Breast epithelium (tissue), 4 donors: ENCODE measurements at places on chromosomes 3 and 15.
A peak's percentile ranks its signal among the peaks of the same experiment; 100 is the strongest.

GRCh38 chr3:108209579-108209978 is 12.6 kb downstream of the IFT57 start:
- DNase-seq, result no peak

DNA sequence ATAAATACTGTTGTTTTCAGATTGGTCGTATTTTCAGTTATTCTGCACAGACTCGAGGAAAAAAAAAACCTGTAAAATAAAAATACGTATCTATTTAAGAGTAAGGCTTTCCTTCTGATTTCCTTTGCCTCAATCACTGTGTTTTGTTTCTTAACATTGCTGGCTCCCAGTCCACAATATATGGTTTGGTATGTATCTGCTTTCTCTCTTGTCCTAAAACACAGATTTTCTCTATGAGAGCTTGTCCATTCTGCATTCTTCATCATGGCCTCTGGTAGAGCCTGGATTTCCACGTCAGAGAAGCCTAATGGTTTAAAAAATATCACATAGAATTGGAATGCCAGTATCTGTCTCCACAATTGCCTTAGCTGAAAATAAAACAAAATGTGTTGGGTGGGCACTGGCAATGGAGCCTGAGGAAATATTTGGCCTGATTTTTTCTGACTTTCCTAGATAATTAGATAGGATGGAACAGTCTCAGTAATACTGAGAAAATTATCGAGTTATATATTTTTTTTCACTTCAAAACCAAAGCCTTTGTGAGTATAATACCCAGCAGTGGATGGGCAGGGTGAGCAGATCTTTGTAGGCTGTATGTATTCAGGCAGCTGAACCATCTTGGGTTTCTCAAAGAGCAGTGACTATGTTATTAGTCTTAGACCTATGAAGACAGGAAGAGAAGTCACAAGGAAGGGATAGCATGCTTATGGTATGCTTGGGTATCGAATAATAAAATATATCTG is 1.9 kb downstream of the CD200 start:
- no peak for DNase-seq

DNA sequence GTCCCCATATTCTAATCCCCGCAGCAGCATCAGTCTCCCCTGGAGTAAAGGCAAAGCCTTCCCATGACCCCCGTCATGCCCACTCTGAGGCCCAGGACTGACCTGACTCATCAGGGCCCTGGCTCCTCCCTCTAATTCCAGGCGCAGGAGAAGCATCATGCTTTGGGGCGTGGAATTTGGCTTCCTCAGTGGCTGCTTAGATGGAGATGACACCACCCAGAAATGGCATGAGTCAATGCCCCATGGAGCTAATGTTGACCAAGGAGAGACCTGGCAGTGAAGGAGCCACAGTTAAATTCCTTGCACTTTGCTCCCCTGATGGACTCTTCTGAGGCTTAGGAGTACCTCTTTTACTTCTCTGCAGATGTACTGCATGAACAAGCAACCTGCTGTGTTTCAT is 204.2 kb upstream of the PROK2 start:
- DNase-seq, result no peak

DNA sequence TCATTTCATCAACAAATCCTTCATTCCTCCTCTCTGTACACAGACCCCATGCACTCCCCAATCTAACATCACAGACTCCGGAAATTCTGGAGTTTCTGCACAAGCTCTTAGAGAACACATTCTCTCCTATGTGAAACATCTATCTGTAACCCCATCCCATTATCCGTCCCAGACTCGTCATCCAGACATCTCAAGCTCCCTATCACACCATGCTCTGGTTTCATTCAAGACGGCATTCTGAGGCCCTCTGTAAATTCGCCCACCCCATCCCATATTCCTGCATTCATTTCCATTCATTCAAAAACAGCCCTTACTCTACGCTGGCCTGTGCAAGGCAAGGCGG is 575 bp downstream of the LEO1 start:
- DNase-seq, result no peak

GRCh38 chr3:116188231-116188785 is 257.0 kb downstream of the LSAMP start:
- no peak for DNase-seq

DNA sequence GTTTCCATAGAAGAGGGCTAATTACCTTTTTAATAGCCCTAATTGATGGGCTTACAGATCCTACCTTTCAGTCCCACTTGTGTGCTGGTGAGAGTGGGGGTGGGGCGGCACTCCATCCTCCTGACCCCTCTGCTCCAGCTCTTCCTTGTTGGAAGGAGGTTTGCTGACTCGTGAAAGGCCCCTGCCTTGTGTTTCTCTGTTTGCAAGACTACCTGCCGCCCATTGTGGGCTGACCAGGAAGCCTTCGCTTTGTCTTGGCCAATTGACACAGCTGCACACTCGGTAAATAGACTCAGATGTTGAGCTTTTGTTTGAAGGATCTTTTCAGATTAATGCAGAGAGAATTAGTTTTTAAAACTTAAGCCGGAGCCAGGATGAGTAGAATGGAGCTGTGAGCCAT is 197.3 kb upstream of the HES1 start:
- no peak for DNase-seq

DNA sequence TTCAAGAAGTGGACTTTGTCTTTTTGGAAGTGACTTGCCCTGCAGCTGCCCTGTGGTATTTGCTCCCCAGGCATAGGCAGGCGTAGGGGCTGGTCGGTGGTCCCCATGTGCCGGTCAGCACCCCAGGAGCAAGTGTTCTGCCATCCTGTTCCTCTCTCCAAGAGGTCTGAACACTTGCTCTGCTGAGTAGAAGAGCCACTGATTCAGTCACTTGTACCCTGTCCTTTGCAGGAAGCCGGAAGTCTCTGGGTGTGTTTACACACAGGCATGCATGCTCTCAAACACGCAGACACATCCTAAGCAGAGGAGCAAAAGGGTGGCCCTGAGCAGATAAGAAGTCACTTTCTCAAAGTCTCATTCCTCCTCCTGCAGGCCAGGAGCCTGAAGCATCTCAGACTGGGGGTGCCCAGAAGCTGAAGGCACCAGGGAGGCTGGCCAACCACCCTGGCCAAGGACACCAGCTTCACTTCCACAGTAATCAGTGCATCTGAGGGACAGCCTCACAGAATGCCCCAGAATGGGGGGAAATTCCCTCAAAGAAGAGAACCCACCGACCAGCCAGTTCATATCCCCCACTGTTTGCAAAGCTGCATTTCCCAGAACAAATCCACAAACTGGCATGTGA is 88.7 kb upstream of the POMGNT2 start:
- no peak for DNase-seq

GRCh38 chr15:85543741-85544155 is 163.3 kb downstream of the AKAP13 start:
- peak; percentile 71 for DNase-seq

DNA sequence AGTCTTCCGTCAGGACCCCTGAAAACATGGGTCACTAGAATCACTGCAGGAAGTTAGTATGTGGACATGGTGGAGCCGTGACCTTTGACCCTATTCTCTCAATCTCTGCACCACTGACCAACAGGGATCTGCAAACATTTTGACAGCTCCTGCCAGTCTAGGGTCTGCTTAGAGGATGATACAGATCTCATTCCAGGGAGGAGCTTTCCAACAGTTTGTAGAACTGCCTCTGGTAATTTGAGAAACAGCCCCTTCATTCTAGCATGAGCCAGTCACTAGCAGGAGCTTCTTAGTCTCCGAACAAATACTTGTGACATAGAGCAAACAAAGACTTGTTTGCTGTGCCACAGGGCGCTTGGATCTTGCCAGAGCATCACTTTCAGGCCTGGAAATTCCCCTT is 270.3 kb upstream of the CFAP20DC start:
- DNase-seq, result no peak

GRCh38 chr3:3089017-3089416 is 21.2 kb downstream of the IL5RA start:
- no peak for DNase-seq

DNA sequence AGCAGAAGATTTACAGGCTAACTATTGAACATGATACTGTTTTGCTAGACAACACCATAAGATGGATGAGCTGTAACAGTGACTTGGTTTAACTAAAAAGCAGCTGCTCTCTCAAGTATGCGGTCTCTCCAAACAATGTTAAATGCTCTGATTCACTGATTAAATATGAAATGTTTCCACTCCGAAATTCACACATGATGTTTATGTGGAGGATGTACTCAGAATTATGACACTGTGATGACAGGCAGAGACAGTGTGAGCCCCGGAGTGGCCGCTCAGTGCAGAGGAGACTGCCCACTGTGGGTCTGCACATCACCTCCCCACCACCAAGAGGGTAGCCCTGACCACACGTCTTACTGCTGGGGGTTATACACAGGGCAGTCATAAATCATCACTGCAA is 83.9 kb upstream of the MEX3B start:
- no peak for DNase-seq

GRCh38 chr15:77720655-77721054 is 87.9 kb upstream of the LINGO1 start:
- DNase-seq, result no peak

DNA sequence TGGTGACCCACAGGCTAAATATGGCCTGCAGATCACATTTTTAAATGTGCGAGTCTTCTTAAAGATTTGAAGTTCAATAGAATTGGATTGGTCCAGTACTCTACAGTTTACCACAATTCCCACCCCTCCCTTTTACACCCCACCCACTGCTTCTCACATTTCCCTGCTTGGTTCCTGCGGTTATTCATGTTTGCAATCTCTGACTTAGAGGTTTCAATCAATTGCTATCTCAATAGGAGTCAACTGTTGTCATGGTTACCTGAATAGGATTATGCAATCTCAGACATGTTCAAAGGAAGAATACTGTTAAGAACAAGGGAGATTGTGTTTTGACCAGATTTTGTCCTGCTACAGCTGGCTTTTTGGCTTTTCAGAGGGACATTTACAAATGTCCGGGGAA is 4.9 kb upstream of the C3orf49 start:
- no peak for DNase-seq

DNA sequence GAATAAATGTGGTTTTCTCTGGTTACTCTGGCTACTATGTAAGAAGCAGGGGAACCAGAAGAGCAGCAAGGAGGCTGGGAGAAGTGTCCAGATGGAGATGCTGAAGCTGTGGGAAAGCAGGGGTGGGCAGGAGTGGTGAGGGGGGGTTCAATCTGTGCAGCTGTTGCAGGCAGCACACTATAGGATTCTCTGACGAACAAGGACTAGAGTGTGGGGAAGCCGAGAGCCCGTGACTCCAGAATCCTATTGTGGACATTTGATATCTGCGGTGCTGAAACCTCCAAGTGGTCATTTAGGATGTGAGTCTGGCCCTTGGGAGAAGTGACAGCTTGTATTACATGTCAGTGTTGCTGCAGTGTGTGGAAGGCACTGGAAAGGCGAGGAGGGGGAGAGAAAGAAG is 60.5 kb downstream of the GABRB3 start:
- DNase-seq, result no peak

DNA sequence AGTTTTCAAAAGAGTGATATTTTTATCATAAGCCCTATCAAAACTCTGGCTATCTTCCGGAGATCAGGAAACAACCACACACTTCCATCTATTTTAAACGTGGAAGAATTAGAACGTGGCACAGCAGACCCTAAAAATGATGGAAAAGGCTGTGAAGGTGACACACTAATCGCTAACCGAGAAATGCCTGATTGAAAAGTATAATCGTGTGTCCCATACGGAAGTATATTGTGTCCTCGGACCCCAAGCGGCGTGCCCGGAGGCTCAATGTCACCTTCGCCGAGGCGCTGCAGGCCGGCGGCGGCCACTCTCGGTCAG is 642 bp downstream of the COX5A start:
- DNase-seq, result no peak

- DNase-seq, result no peak
Measured at GRCh38 chr15:44729408-44730127, 6.8 kb upstream of the TRIM69 start.

DNA sequence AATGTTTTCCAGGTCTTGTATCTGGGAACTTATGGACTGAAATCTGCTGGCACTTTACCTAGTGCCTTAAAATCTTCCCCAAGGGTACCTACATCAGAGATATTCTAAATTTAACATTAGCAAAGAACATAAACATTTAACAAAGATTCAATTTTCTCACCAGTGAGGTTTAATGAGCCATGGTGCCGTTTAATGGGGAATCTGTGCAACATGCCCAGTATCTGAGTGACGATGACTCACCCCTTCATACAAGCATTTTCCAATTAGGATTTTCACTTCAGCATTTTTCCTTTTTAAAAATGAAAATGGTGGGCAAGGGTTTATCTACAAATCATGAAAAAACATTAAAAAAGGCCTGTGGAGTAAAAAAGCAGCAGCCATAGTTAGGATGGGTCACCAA is 189.4 kb downstream of the SLC9A9 start:
- no peak for DNase-seq

- no peak for DNase-seq
Measured at GRCh38 chr15:43214169-43214568, 6.6 kb downstream of the EPB42 start.

- no peak for DNase-seq
Measured at GRCh38 chr3:119783883-119784282, 2.0 kb downstream of the NR1I2 start.

GRCh38 chr3:53092942-53093341 is 37.3 kb downstream of the RFT1 start:
- no peak for DNase-seq

GRCh38 chr15:68112706-68113105 is 58.6 kb downstream of the PIAS1 start:
- DNase-seq, result no peak

DNA sequence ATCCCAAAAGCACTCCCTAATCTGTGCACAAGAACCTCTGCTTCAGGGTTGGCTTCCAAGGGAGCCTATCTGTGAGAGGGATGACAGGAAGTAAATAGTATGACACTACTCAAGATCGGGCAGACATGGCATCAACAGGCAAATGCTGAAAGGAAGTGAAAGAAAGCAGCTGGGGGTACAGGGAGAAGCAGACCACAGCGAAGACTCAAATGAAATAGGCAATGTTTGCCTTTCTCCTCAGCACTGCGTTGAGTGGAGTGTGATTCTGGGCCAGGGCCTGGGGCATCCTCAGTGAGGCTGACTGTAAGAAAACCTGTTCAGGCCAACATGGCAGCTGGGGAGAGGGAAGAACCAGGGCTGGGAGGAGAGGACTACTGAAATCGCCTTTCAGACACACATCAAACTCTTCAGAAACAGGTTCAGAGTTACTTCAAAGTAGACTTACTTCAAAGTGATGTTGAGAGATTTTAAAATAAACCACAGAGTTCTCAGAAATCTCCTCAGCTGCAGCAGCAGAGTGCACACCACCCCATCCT is 96.6 kb downstream of the SLC9A9 start:
- no peak for DNase-seq

- DNase-seq, result peak; percentile 69
Measured at GRCh38 chr3:57582474-57583168, 14.5 kb downstream of the ARF4 start.

DNA sequence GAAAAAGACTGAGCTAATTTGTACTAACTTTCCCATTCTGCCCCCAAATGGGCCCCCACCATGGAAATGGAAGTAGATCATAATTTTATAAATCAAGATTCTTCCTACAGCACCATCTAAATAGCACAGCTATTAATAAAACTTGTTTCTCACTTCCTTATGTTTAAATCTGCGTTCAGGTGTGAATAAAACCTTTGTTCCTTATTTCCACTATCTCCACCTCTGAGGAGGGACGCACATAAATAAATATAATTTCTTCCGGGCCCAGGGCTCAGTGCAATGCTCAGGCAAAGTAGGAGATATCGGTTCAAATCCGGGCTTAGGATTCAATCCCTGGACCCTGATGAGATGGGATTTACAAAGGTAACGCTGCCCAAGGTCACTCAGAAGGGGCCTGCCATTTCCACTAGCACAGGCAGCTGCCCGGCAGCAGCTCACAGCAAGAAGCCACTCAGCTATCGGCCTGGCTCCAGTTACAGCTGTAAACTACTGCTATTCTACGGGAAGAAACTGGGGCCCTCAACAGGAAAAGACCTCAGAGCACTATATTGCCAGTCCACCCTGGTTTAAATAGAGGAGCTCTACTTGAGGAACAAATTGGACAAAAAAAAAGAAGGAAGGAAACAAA is 52.5 kb downstream of the FOXP1 start:
- no peak for DNase-seq
